ENCODE measurements at places on chromosomes 6 and 20.

DNA sequence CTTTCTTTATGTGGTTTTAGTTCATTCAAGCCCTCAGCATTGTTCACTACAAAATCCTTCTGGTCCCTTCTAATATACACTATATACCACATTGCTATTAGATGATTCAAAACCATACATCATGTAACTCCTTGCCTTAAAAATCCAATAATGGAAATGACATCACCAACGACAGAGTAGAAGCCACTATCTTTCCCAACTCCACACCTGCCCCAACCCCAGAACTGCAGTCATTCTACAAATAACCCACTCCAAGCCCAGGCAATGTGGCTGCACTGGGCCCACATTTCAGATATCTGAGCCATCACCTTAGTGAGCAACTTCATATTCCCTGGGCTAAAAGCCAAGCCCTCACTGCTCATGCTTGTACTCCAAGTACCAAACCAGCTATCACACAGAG lies 22.6 kb upstream of the RUNX2 start:
- no peak for DNase-seq

DNA sequence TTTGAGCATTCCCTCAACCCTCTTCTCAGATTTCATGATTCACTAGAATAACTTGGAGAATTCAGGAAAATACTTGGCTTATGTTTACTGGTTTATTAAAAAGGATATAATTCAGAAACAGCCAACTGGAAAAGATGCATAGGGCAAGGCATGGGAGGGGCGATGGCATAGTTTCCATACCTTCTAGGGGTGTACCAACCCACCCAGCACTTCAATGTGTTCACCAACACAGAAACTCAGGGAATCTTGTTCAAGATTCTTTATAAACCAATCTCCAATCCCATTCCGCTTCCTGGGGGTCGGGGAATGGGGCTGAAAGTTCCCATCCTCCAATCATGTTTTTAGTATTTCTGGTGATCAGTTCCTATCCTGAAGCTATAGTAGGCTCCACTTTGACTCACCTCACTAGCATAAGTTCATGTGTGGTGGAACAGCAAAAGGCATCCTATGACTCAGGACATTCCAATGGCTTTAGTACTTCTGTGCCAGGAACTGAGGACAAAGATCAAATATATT lies 164.4 kb downstream of the SIM1 start:
- no peak for DNase-seq

DNA sequence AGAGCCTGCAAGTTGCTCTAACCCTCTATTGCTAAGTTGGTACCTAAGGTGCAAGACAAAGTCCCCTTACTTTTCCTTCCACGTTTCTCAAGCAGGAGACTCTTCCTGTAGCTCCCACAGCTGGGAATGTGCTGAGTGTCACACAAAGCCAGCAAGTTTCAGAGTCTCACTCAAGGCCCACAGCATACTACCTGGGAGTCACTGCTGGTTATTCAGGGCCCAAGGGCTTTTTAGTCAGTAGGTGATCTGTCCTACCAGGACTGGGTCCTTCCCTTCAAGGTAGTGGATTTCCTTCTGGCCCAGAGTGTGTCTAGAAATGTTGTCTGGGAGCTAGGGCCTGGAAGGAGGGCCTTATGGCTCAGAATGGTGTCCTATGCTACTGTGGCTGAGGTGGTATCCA lies 261.9 kb upstream of the CITED2 start:
- no peak for DNase-seq

DNA sequence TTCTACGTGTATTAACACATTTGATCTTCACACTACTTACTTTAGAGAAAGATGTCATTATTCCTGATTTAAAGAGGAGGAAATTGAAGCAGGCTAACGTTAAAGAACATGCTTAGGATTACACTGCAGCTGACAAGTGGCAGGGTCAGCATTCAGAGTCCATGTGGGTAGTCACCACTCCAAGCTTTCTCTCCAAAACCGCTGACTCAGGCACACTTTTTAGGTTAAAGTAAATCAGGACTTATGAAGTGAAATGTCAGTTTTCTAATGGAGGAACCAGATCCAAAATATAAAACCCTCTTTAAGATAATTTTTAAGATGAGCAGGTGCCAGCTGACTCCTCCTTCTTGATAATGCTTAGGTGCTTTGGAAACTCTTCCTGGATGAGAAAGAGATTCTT lies 75.4 kb downstream of the HTR1E start:
- DNase-seq: no peak

DNA sequence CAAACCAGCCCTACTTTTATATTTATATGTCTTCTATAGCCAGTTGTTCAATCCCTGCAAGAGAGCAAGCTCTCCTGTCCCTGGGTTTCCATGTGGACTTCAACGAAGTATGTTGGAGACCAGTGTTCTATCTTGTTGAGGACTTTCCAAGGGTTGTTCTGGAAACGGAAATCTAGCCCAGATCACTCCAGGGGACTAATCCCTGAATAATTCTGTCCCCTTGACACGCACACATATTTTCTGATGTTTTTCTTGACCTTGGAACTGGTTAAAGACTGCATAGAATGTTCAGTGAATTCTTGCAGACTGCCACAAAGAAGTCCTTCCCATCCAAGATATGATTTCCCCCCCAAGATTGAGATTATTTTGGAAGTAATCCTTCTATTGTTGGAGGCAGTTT lies 9.5 kb upstream of the MYLK2 start:
- DNase-seq: no peak

DNA sequence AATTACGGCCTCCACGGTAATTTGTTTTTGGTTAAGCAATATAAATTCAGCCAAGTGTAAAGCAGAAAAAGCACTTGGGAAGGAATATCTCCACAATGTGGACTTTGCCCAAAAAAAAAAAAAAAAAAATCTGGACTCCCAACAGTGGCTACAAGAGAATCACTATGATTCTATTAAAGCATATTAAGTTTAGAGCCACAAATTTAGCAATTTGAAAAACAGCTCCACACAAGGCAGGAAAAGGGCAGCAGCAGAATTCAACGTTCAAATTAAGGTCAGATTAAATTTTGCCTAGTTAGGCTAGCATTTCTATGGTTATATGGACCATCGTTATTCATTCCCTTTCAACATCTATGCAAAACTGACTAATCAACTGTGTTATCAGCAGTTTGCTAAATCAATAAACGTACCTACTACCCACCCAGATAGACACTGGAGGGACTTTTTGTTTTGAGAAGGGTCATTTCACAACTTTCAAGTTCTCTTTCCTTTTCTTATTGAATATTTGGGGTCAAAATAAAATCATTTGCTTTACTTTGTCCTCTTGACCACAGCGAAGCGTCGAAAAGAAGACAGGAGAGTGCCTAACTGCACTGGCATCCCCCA lies 1.0 kb downstream of the MCM9 start:
- DNase-seq: no peak

DNA sequence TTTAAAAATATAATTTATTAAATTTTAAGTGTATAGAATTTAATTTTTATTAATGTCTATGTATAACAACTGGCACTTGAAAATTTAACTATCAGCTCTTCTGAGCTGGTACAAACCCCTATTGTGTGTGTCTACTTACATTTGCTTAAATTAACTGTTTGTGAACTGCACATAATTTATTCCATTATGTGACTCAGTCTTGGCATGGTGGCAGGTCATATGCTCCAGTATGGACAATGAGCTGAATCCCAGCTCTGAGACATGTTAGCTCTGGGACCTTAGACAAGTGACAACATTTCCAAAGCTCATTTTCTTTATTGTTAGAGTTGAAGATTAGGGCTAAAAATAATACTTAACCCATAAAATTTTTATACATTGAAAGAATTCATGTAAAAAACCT lies 526.1 kb upstream of the MARCKS start:
- DNase-seq: no peak

GRCh38 chr6:45441851-45442453 lies 64.2 kb upstream of the SUPT3H start:
- no peak for DNase-seq

DNA sequence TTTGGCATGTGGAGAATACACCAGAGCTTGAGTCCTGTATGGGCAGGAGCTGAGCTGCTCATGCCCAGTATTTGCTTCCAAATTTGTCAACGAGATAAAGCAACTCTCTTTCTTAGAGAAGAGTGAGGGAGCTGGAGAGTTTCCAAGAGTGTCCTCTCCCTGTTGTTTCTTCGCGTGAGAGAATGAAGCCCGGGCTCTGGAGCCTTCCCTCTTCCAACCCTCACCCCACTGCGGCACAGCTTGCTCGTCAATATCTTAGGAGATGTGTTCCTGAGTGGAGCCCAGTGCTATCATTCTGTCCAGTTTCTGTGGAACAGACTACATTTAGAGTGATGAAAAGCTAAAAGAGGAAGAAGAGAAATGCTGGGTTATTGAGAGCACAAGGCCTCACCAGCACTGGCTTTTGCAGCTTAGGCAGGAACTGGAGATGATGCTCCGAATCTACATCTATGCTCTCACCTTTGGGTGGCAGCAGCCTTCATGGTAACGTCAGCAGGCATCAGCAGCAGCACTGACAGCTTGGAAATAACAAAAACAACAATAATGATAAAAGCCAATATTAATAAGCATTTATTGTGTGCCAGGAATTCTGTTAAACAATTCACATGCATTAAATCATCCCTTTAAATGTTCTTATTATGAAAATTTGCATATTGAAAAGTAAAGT lies 66.5 kb upstream of the TFB1M start:
- DNase-seq: no peak

GRCh38 chr6:100780648-100781047 lies 100.5 kb downstream of the ASCC3 start:
- no peak for DNase-seq

DNA sequence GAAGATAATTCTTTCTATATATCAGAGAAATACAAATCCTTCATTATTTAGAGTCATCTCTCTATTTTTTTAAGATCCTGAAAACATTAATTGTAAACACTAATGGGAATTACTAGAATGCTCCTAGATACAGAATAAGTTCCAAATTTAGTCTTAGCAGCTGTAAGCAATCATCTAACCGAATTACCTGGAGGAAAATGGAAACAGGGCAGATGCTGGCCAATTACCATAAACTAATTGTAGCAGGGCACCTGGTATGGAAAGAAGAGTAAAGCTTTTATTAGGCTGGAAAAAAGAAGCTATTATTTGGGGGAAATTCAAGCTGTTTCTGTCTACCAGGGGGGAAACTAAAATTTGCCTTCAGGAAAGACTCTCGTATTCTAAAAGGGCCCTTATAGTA lies 257.5 kb downstream of the MMUT start:
- no peak for DNase-seq

DNA sequence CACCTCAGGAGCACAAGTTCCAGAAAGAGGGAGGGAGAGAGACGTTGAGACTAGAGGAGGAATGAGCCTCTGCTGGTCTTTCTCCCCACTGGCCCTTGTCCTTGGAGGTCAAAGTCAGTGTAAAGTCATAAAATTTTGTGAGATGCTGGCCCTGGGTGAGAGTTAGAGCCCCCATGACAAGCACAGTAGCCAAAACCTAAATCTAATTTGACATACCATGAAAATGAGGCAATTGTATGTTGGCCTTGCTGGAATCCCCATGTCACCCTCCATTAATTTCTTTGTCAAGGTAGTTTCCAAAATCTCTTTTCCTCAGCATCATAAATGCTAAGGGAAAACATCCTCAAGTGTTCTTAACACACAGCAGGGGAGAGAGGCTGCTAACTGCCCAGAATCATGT lies 17.6 kb upstream of the NEDD9 start:
- DNase-seq: no peak

All from mesothelial cell of epicardium (in vitro differentiated cells).